ENCODE measurements at places on chromosomes 11 and 22.
A peak's percentile ranks its signal among the peaks of the same experiment; 100 is the strongest.

DNA sequence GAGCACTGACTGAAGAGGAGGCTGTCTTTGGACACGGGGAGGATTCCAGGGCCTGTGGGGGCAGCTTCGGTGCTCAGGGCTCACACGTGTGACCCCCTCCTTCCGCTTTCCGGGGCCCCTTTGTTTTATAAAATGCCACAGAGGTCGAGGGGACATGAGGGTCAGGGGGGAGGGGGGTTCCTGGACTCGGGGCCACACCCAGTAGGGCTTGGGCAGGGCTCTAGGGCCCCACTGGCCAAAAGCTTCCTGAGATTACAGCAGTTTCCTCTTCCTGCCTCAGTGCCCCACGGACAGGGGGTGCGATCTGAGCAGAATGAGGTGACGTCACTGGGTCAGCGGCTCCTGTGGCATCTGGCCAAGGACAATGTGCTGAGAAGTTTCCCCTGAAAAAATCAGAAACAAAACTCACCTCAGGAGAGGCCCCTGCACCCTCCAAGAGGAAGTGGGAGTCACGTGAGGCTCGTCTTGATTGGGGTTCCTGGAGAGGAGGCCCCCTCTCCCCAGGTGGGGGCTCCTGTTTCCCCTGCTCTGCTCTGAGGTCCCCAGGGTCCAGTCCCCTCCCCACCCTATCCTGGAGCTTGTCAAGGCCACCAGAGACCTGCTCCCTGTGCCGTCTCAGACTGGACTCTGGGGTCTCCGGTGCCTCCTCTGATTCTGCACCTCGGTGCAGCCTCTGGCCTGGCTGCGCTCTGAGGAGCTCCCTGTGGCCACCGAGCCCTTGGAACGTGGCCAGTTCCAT is 6.4 kb upstream of the IFITM3 start:
- DNase-seq: peak; percentile 78

DNA sequence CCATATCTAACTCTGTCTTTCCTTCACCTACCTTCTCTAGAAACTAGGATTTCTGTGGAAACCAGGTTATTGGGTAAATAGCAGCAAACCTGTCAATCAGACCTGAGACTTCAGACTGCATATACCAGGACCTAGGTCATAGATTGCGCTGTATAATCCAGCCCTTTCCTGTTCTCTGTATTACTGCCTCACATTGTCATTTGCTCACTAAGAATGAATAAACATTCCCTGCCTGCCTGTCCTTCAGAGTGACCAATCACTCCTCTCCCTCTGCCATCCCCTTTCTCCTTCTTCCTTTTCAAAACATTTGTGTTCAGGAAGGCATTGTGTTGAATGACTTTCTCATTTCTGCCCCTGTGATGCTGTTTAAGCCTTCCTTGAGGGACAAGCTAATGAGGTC is 14.1 kb upstream of the FZD4 start:
- no peak for DNase-seq

DNA sequence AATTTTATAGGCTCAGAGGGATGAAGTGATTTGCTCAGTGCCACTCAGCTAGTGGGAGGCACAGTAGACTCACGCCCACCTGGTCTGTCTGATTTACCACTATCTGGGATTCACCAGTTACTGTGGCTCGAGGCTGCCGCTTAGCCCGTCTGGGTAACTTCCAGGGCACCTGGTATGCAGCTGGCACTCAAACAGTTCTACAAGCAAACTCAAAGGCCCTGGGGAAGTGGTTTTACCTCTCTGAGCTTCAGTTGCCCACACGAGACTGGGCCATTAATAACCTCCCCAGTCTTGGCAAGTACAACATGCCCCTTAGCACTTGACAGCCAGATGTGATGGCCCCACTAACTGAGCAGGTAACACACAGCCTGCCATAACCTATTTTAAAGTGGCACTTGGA is 2.6 kb downstream of the GDPD5 start:
- no peak for DNase-seq

- DNase-seq: no peak
Observed at GRCh38 chr22:48433647-48434046, 1394.0 kb downstream of the BRD1 start.

DNA sequence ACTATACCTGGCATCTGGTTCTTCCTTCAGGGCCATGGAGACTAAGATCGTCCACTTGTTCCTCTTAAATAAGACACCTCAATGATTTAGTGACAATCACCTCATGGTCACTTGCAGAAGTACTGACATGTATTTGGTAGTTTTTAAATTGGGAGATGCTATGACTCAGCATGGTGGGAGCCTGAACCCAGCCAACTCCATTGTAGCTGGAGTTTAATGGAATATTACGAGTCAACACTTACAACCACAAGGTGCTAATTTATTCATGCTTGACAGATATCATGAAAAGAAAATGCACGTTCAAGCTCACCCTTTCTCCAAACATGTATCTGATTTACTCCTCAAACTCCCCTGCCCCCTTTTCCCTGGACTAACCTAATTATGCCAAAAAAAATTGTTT is 16.6 kb upstream of the APOL3 start:
- DNase-seq: no peak

GRCh38 chr11:118916842-118917388 is 8.8 kb downstream of the BCL9L start:
- no peak for DNase-seq

DNA sequence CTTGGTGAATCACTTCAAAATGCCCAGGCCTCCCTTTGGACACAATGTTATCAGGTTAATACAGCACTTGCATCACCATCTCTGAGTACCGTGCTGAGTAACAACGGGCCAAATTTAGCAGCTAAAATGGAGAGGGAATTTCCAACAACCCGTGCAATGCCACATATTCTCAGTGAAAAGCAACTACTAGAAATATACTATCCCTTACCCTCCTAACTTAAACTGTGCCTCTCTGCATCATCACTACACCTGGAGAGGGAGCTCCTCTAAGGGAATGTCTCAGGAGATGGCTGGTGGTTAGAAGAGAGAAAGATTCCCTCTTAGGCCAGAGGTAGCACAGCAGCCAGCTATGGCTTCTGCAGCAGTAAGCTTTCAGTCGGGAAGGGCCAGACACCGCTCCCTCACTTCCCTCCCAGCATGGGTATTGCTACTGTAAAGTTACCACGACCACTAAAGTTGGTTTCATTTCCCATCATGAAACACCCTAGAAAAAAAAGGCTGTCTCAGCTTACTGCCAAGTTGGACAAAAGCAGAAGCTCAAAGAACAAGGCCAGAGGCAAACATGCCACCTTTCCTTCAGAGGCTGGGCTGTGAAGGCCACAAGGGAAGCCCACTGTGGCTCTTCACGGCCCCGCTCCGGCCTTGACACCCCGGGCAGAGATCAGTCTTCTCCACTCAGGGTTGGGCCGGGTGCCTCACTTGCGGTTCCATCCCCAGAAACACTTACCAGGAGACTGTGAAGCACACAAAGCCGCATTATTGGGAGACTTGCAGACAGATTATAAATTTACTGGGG is 3.9 kb downstream of the MAML2 start:
- peak; percentile 66 for DNase-seq

DNA sequence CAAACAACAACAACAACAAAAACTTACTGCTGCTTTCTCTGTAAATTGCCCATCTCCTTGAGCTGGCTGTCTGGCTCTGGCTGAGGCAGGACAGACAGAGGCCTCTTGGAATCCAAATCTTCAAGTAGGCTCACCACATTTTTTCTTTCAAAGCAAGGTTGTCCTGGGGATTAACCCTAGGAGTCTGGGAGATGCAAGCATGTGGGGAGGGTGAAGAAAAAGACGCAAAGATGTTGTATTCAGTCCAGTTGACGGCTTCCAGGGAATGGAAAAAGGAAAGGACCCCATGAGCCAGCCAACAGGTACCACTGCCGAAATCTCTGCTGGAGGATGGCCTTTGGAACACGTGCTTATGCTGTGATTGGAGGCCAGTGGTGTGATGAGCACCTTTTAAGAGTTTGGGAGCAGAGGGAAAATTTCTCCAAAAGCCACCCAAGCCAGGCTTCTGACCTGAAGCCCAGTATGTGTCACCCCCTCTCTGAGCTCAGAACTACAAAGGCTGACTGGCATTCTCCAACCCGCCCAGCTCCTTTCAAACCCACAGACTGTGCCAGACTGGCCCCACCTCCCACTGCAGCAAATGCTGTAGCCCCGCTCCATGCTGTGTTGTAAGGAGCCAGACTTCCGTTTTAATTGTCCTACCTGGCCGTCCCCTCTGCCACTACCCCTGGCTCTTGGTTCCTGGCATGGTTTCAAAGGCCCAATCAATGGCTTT is 10.8 kb downstream of the BLID start:
- DNase-seq: no peak

- DNase-seq: no peak
Observed at GRCh38 chr22:19598054-19598855, 74.0 kb upstream of the CLDN5 start.

DNA sequence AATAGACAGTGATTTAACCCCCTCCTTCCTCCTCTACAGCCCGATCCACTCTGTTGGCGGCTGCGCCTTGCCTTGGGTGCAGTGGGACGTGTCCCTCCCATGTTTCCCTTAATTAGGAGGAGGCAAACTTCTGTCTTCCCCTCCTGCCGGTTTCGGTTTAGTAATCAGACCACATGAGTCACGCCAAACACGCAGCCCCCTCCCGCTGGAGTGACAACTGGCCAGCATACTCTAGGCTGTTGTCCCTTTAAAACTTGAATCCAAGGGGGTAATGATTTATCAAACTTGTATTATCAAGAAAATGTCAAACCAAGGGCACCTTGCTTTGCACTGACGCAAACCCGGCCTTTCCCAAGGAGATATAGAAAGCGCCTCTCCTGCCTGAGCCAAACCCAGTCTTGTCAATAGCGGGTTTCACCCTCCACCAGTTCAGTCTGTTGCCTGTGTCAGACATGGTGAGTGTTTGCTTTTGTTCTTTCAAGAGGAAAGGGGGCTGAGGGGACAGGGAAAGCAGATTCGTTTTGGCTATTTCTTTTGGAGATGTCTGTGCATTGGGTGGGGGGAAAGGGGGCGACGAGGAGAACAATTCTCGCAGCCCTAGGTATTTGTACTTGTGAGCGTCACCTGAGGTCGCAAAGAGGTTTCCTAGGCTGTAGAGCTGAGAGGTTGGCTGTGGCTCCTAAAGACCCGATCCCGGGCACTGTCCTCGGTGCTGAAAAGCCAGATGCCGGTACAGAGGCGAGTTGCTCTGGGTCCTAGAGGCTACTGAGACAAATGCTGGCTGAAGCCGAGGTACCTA is at the start of gene SLC6A5:
Gene SLC6A5, plus strand, starts transcription at position 388 of the 799 bp plus-strand sequence. Its CDS starts 65 bp downstream, at position 453.
- no peak for DNase-seq

DNA sequence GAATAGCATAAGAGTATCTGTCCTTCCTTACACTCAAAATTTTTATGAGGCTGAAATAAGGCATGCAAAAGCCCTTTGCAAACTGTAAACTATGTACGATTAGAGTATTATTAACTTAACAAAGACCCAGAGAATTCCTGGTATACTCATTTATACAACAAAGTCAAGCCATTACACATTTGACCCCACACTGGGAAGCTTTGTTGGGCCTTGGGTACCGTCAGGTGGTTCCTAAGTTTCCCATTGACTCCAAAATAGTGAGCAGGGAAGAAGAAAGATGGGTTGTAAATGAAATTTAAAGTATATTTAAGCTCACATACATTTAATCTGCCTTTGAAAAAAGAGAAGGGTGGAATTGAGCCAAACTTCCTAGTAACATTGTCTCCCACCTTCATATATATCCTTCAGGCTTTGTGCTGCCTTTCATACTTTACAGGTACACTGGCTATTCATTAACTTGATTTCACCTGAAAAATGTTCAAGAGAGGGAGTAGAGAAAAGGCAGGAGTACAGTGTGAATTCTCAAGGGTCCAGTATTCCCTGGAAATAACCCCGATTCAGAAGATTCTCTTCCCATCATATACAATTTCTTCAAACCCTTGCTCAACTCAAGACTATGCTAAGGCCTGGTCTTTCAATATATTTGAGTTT is 68.6 kb downstream of the SOX6 start:
- DNase-seq: no peak

GRCh38 chr11:3890806-3891205 is 35.3 kb downstream of the STIM1 start:
- no peak for DNase-seq

DNA sequence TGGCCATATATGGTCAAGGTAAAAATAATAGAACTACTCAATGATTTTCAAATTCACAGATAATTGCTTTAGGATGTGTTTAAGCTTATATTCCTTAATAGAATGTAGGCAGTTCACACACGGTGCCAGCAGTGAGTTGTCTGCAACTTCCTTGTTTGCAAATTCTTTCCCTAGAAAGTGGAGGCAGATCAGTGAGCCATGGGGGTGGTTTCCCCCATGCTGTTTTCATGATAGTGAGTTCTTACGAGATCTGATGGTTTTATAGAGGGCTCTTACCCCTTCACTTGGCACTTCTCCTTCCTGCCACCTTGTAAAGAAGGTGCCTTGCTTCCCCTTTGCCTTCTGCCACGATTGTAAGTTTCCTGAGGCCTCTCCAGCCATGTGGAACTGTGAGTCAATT is 111.8 kb upstream of the LMO1 start:
- no peak for DNase-seq

GRCh38 chr11:15651033-15651432 is 536.3 kb downstream of the INSC start:
- no peak for DNase-seq

DNA sequence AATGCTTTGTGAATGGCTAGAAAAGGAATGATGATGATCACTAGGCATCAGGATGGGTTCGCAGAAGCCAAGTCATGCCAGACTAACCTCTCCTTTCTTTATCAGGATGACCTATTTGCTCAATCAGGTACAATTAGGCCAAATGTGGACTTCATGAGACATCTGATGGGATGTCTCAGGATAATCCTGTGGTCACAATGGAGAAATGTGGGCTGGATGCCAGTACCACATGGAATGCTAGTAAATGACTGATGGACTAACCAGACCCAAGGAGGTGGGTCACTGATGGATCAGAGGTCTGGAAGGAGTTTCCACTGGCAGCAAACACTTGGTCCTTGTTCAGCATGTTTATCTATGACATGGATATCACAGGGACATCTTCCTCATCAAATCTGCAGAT is 94.8 kb upstream of the PHOX2A start:
- DNase-seq: no peak

GRCh38 chr22:42871146-42872050 is 14.3 kb upstream of the ARFGAP3 start:
- DNase-seq: no peak

GRCh38 chr22:50296658-50297490 is 10.6 kb downstream of the PLXNB2 start:
- no peak for DNase-seq

GRCh38 chr11:2591805-2592204 is 108.0 kb downstream of the KCNQ1OT1 start:
- DNase-seq: no peak

GRCh38 chr11:110338684-110339083 is 42.3 kb upstream of the RDX start:
- no peak for DNase-seq

- DNase-seq: no peak
Observed at GRCh38 chr11:24496736-24497725, at the start of gene LUZP2. Gene LUZP2 (plus strand): TSS chr11:24497053.

Data from immature natural killer cell (primary cell).